ENCODE measurements at places on chromosomes 16 and 17.

GRCh38 chr16:11613381-11614303, 26.9 kb upstream of the LITAF start:
- no peak for DNase-seq

- no peak for DNase-seq
These were observed 14.1 kb downstream of the MFSD11 start for GRCh38 chr17:76752006-76752405.

DNA sequence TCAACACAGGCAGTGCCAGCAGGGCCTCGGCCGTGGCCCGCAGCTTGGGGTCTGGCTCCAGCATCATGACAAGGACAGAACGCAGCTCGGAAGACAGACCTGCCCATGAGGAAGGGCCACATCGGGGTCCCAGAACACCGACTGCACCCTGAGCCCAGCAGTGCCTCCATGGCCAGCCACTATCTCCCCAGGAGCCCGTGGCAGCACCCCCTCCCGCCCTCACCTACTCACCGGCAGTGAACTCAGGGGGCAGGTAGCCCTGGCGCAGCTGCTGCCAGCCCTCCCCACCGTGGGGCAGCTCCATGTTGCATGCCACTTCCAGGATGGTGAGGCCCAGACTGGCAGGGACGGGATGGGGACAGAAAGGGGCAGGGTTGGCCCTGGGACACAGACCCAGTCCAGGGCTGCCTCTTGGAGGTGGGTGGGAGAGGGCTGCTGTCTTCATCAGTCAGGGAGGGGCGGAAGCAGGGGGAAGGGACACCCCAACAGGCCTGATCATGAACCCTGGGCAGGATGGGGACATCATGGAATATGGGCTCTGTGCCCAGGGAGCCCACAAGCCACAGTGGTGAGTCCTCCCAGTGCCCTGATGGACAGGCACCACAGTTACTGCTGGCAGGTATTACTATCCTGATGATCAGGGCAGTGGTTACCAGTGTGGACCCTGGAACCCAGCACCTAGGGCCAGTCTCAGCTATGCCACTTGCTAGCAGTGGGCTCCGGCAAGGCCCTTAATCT, 5.3 kb downstream of the PAQR4 start:
- DNase-seq: no peak

DNA sequence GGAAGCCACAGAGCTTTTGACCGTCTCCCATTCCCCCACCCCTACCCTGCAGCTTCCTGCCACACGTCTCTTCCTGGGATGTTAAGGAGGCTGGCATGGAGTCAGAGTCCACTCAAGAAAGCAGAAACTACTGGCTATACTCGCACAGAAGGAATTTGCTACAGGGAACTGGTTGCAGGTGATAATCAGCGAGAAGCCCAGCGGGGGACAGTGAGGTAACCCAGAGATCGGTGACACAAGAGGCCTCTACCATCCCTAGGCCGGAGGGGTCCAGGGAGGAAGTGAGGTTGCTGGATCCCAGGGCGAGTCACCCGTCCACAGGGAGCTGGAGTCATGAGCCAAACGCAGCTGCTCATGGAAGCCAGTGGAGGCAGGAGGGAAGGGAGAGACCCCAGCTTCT, 93.7 kb downstream of the SDK2 start:
- DNase-seq: no peak

DNA sequence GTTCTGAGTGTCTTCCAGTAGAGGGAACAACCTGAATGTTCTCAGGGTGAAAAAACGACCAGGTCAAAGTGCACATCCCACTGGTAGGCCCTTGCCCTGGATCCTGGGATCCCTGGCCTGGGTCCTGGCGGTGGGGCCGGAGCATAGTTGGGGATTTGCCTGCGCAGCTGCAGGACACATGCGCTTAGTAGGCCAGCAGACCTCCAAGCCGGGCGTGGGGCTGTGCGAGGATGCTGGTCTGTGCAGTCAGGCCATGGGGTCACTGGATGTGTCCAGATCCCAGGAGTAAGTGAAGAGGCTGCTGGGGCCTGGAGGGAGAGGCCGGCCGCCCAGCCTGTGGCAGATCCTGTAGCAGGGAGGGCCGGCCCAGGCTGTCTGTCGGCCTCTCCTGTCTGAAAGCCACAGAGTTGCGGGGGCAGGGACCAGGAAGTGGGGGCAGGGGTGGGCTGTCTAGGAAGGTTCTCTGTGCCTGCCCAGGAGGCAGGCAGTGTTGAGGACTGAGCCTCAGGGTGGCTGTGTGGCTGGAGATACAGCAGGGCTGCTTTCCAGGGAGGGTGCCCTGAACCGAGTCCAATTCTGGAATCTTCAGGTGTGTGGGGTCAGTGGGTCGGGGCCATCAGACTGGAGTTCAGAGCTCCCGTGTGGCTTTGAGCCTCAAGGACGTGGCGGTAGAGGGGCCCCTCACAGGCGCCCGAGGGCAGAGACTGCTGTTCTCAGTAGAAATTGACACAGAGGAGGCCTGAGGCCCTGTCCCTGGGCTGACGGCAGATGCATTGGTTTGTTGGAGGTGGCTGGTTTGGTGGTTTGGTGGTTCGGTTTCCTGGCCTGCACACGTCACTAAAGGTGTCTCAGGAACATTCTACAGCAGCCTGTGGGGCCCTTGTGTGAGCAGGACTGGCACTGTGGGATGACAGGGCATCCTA, 17.2 kb upstream of the NUDT16L1 start:
- DNase-seq: peak; percentile 32
